ENCODE measurements at places on chromosomes 11 and 22. TPM values are rescaled to one million over a fixed set of nuclear protein-coding genes. Genes with fewer than 3 reads are reported as not detected.

DNA sequence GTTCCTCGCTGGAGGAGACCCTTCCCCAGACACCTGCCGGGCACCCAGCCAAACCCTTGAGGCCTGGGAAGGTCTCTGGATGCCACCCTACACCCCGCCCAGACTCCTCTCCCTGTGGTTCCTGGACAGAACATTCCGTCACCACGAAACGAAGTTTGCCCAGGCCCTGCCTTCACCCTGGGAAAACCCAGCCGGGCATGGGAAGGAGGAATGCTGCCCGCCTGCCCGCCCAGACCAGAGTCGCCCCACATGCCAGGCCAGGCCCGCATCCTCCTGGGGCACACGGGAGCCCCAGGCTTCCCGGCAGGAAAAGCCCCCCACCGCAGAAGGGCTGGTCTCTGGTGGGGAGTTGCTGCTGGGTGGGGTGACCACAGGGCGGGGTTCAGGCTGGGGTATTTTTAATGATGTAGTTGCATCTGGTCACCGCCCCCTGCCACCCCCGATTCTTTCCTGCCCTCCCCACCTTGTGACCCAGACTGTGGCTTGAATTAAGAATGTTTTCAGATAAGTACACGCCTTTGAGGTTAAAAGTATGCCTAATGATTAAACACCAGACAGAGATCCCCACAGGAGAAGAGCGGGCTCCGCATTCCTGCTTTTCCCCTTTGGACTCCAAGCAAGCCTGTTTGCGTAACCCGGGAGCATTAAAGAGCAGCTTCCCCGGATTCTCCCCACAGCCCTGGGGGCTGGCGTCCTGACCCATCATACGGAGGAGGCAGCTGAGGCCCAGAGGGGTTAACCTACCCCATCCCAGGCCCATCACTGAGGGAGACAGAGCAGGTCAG is 44.6 kb upstream of the PPARA start:
- DNase-seq: no peak

SCUBE1 gene
- total RNA-seq: not detected

- no peak for DNase-seq
These were observed 607.1 kb downstream of the TBC1D22A start for GRCh38 chr22:47369431-47370015.

DNA sequence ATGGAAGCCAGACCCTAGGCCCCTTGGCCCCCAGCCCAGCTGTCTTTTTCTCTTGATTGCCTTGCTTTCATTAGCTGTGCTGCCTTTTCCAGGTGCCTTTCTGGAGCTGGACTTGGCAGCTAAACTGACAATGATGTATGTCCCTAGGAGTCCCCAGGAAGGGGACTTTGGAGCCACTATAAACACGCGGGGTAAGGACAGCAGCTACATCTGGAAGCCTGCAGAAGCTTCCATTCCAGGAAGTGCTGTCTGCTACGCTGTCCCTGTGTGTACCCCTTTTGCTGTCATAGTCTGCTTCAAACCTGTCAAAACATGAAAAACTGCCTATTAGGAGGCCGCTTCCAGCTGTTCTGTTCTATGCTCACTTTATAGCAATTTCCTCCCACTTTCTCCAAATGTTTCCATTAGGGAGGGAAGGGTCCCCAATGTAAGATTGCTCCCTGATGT is 153.3 kb upstream of the RAG2 start:
- DNase-seq: no peak

DNA sequence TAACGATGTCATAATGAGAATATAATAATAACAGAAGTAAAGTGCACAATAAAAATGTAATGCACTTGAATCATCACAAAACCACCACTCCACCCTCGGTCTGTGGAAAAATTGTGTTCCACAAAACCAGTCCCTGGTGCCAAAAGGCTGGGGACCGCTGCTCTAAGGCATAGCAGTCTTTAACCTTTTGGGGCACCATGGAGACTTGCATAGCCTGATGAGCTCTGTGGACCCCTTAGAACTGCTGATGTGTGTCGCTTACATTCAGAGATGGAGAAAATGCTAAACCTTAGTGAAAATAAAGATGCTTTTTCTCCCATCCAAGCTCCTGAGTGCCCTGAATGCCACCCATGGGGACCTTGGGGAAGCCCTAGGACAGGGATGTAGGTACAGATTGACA is 87.6 kb upstream of the SEPTIN5 start:
- no peak for DNase-seq

LINC01488 gene
- not detected for total RNA-seq

Measured in HT1080 (cell line).